ENCODE measurements at places on chromosomes 5 and 9.

DNA sequence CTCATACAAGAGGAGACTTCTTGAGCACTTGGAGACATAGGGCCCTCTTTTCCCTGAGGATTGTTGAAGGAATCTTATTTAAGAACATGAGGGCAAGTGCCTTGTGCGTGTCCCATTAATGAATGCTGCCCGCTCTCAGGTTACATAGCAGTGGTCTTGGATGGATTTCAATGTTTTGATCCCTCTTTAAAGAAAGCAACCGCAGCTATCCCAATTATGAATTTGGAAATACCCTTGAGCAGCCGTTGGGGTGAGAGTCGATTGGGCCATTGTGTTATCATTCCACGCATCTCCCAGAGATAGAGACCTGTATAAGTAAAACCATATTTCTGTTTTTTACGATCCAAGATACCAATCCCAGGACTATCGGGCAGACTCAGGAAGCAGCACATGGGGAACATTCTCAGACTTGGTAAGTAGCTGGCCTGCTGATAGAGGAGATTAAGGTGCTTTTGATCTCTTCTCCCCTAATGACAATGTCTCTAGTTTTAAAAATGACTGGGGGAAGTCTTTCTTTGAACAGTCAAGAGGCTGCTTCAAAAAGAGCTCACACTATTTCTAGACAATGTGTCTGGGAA is 145.3 kb downstream of the MACROH2A1 start:
- no peak for DNase-seq

GRCh38 chr9:125227761-125228160 is 13.4 kb downstream of the HSPA5 start:
- no peak for DNase-seq

GRCh38 chr9:133579601-133580418 is 29.4 kb downstream of the FAM163B start:
- DNase-seq, result no peak

DNA sequence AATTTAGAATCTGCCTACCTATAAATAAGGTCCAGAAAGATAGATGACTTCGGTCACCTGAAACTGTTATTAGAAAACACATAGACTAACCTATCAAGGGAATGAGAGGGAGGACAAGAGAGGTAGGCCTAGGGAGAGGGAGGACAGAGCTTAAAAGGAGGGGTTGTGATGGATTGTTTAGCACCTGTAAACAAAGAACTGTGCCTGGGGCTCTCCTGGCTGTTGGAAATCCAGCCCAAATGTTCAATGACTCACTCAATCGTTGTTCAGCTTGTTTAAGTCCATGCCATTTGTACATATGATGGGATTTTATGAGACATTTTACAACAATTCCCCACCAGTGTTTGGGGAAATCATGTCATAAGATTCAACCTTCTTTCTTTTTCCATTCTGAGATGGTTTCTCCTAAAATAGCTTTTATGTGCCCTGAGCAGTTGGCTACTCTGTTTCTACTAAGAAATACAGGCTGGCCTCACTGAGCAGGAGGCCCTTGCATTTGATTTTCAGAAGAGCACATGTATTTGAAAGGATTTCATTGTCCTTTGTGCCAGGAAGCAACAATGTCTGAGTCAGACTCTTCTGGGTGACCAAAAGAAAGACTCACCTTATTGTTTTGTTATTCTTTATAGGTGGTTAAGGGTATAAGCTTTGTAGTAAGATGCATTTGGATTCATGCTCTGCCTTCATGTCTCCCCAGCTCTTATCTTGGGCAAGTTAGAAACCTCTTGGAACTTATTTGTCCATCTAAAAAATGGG is 48.2 kb upstream of the GPR151 start:
- no peak for DNase-seq

- DNase-seq, result no peak
Measured at GRCh38 chr5:88808153-88808552, 74.8 kb downstream of the MEF2C start.

DNA sequence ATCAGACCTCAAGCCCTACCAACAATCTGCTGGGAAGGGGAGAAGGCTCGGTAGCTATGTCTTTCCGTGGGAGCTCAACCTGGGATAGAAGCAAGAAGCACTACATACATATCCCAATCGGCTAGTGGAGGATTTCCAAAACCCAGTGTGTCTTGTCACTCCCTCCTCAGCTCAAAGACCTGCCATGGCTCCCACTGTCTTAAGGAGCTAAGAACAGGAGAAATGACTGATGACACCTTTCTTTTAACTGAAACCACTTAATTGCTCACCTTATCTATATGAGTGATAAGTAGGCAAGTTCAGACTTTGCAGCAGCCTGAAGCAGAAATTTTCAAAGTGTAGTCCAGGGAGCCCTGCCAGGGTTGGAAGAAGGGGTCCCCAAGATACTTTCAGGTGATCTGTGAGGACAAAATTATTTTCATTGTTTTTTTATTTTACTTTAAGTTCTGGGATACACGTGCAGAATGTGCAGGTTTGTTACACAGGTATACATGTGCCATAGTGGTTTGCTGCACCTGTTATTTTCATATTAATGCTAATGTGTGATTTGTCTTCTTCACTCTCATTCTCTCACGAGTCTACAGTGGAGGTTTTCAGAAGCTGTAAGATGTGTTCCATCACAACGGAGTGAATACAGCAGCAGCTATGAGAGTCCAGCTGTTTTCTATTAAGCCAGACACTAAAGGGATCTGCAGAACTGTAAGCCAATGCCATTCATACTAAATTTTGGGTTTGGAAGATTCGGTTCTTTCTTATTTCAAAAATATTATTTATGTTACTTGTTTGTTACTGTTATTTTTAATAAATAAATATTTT is 41.4 kb downstream of the PAX5 start:
- DNase-seq, result no peak

GRCh38 chr9:72006501-72006900 is 53.9 kb downstream of the C9orf57 start:
- no peak for DNase-seq

Data from NCI-H510A (cell line).